ENCODE measurements at places on chromosomes 11 and 22.

GRCh38 chr11:75920848-75921247 lies 105.8 kb downstream of the UVRAG start:
- DNase-seq, result no peak

GRCh38 chr22:43451371-43452050 lies 39.7 kb downstream of the MPPED1 start:
- DNase-seq, result no peak

- no peak for DNase-seq
Observed at GRCh38 chr11:12408156-12408770, 30.9 kb downstream of the PARVA start.

DNA sequence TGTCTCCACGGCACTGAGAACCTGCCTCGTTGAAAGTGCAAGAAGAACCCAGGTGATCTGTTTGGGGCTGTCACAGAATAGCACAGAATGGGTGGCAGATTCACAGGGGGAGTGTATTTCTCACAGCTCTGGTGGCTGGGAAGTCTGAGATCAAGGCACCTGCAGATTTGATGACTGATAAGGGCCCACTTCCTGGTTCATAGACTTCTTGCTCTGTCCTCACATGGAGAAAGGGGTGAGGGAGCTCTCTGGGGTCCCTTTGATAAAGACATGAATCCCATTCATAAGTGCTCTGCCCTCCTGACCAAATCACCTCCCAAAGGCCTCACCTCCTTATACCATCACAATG lies 198.5 kb upstream of the SORL1-AS1 start:
- no peak for DNase-seq

DNA sequence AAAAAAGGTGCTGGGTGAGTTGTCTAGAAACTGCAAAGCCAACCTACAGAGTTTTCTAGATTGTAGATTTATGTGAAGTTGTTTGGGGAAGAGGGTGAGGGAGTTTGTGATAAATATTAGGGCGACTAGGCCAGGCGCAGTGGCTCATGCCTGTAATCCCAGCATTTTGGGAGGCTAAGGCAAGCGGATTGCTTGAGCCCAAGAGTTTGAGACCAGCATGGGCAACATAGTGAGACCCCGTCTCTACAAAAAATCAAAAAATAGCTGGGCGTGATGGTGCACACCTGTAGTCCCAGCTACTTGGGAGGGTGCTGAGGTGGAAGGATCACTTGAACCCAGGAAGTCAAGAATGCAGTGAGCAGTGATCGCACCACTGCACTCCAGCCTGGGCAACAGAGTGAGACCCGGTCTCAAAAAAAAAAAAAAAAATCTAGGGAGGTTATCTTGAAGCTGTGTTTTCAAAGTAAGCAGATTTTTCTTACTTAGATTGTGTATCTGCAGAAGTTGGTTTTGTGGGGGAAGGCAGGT lies 844 bp downstream of the APOL6 start:
- DNase-seq, result no peak

DNA sequence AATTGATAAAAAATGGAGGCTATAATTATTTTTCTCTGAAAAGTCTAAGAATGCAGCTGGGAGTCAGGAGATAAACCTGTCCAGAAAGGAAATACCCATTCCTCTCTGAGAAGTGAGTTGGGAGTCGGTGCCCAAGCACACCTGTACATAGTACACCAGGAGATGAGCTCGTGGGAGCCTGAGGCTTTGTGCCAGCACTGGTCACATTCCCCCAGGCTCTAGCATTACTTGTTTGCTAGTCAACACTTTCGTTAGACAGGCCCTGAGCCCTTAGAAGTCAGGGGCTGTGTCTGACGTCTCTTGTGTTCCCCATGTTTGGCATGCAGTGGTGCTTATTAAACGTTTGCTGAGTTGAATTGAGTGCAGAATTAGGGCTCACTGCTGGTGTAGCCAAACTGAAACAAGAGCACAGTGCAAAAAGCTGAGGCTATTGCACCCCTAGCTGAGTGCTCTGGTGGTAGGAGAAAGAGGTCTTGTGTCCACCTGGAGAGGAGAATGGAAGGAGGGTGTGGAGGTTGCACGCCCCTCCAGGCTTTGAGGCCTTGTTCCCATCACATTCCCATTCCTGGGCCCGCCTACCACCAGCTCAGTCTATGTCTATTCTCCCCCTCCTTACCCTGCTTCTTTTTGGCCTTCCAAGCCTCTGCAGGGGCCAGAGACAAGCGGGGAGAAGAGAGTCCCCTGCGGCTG lies 6.8 kb downstream of the ROBO4 start:
- DNase-seq, result no peak

DNA sequence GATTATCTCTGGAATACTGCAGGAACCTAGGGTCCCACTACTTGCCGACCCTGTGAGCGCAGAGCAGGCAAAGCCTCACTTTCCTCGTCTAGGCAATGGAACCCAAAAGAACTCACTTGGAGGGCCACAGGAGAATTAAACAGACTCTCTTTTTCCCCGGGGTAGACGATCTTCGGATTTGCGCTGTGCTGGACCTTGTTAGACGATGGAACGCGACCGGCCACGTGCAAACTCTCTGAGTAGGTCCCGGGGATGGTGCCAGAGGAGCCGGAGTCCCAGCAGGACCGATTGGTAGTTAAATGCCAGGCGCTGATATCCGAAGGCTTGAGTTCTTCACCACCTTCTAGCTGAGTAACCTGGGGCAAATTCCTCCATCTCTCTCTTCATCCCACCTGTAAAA lies 1.0 kb upstream of the SLC1A2 start:
- DNase-seq, result no peak

- no peak for DNase-seq
Observed at GRCh38 chr22:39825661-39826102, 67.9 kb downstream of the ENTHD1 start.

- DNase-seq, result no peak
Observed at GRCh38 chr22:39422721-39423120, 23.1 kb downstream of the TAB1 start.

GRCh38 chr22:25845985-25846745 lies 104.2 kb downstream of the MYO18B start:
- no peak for DNase-seq

All from adrenal gland (tissue), 19 donors.